ENCODE measurements at places on chromosomes 12 and 14.

DNA sequence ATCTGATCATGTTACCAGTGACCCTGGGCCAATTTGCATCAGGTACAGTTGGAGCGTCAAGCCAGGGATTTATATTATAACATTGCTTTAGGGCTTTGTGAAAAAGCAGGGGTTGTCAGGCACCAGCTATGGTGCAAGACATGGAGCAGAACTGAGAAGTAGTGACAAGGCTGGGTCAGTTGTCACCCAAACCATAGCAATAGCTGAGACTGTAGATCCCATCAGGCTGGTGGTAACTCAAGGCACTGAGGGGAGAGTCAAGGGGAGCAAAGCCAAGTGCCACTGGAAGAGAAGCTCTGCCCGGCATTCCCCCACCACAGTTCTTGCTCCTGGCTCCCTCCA is 16.9 kb downstream of the BCL2L14 start:
- no peak for DNase-seq
- H3K27me3 ChIP-seq: no peaks in the 10 kb centered on the region
- H3K27ac ChIP-seq: no peak overlapping the region
- no peaks in the 10 kb centered on the region for H3K4me1 ChIP-seq
- H3K4me3 ChIP-seq: no peak overlapping the region

GRCh38 chr12:69851976-69852375 is 26.9 kb downstream of the MYRFL start:
- H3K4me3 ChIP-seq: no peak overlapping the region
- H3K4me1 ChIP-seq: no peaks in the 10 kb centered on the region
- no peaks in the 10 kb centered on the region for H3K27me3 ChIP-seq
- no peaks in the 10 kb centered on the region for H3K36me3 ChIP-seq
- H3K27ac ChIP-seq: no peak overlapping the region

DNA sequence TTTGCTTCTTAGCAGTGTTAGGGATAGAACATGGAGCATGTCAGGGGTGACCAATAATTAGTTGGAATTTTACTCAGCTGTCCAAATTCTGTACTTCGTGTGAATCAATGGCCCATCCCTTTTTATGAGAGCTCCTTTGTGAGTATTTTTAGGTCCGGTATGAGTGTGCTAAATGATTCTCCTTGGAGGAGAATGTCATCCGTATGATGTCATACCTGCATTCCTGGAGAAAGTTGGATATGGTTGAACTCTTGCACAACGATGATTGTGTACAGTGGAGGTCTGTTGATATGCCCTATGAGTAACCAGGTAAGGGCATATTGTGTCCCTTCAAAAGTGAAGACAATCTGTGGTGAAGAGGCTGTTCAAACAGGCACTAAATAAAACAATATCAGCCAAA is 400.8 kb downstream of the GXYLT1 start:
- DNase-seq: no peak
- no peak overlapping the region for H3K4me3 ChIP-seq
- no peaks in the 10 kb centered on the region for H3K36me3 ChIP-seq
- no peak overlapping the region for H3K27ac ChIP-seq

GRCh38 chr14:100587763-100588411 is 670 bp upstream of the BEGAIN start:
- no peaks in the 10 kb centered on the region for H3K36me3 ChIP-seq
- DNase-seq: no peak

GRCh38 chr14:68182492-68182891 is 362.9 kb downstream of the RAD51B start:
- H3K27ac ChIP-seq: no peak overlapping the region
- no peaks in the 10 kb centered on the region for H3K27me3 ChIP-seq
- DNase-seq: no peak
- no peaks in the 10 kb centered on the region for H3K36me3 ChIP-seq
- H3K4me3 ChIP-seq: no peak overlapping the region

Data from CD4-positive, alpha-beta memory T cell (primary cell).